SK-N-MC (cell line): ENCODE measurements at places on chromosomes 7 and 10.

DNA sequence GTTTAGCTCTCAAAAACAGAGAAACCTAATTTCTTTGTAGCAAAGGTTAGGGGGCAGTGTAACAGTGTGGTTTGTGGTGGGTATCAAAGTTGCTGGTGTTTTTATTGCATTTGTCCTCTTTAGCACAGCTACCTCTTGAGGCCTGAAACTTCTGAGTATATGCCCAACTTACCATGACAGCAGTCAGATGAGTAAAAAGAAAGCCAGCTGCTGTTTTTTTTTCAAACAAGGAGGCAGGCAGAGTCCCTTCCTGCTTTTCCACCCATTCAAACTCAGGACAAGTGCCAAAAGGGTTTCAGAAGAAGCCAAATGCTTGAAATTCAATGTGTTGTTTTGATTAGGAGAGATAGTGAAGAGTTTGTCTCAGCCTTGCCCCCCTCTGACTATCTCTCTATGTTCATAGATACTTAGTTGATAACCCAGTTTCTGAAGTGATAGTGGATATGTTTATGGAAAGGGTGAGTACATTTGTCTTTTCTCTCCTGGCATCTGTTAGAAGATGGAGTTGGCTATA is 23.1 kb downstream of the GBF1 start:
- no peak for DNase-seq

GRCh38 chr7:137574812-137575211 is 231.3 kb upstream of the PTN start:
- no peak for DNase-seq

DNA sequence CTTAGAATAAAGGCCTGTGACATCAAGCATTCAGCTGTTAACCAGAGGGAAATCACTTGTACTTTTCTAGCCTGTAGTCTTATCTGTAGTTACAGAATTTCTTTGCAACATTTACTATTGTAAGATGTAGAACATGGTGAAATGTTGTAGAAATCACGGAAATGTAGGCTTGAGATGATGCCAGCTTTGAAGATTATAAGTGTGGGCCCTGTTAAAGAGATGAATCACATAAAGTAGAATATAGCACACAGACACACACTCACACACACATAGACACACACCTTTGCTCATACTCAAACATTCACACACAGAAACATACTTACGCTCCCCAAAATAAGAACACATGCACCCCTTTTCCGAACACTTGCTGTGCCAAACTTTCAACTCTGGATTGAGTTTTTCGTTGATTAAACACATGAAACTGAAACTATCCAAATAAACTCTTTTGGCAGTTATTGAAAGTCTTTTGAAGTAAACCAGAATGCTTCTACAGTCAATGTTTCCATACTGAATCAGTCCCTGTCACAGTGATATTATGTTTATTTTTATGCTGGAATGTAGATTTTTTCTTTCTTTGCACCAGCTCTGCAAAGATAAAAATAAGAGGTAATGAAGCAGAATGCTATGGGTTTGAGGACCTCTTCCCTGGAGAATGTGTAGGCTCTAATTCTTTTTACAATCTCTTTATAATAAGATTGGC is 230.3 kb upstream of the MEOX2 start:
- no peak for DNase-seq

GRCh38 chr7:129778770-129779601 is 167.5 kb downstream of the NRF1 start:
- no peak for DNase-seq

- DNase-seq, result no peak
Observed at GRCh38 chr7:907158-907980, 31.0 kb downstream of the GET4 start.

DNA sequence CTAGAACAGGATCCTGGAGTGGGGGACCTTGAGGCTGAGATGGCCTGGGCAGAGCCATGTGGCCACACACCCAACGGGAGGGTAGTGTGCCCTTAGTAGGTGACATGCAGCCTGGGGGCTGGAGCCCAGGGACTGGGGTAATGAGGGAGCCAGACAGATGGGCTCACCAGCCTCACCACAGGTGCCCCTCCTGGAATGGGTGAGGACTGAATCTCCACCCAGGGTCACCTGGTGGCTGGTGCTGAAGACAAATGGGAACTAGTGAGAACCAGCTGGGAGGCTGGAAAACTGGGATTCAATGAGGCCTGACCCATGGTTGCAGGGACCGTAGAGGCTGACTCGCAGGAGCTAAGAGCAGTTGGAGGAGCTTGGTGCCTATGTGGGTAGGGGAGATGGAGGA is 6.1 kb downstream of the ZP3 start:
- DNase-seq, result no peak

DNA sequence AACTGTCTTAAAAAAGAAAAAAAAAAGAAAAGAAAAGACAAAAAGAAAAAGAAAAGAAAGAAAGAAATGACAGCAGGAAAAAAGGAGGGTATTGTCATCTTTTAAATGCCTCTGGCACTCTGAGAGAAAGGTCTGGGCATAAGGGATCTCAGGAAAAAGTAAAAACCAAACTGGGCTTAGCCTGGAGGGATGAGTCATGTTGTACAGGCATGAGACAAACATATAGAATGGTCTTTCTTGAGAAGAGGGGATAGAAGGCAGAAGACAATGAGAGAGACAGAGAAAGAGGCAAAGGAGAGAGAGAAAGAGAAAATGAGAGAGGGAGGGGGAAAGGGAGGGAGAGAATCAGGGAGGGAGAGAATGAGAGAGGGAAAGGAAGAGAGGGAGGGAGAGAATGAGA is 32.3 kb upstream of the KCNMA1 start:
- DNase-seq, result no peak

DNA sequence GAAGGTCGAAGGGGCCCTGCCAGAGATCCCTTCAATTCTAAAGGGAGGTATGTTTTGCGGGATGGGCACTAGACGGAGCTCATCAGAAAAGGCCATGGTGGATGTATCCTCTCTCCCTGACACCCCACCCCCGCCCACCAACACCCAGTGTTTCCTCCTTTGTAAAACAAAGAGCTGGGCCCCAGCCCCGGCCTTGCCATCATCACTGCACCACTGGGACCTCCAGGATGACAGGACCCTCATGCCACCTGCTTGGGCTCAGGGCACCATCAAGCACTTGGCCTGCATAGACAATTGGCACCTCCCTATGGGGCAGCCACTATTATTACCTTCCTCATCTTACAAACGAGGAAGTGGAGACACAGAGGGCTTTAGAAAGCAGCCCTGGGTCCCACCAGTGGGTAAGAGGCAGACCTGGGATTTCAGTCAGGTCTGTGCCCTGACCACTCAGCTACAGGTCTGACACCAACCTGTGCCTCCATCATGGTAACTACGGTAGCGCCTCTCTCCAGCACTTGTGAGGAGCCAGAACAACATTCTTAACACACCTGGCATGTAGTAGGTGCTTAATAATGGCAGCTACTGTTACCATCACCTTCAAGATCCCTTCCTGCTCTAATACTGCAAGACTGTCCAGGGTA is 2.0 kb downstream of the CALML3 start:
- no peak for DNase-seq

DNA sequence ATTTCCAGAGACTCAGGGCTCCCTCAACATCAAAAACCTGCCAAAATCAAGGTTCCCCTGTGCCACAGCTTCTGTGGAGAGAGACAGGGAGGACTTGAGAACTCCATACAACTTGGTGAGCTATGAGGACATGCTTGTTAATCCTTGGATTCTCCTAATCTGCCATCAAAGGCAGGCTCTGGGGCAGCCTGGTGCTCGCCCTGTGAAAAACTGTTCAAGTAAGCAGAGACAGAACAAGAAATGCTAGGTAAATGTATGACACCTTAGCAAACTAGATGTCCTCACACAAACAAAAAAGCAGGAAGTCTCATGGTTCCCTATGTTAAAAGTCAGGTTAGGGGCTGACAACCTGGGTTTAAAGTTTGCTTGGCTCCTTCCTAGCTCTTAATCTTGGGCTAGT is 73.6 kb downstream of the ANK3 start:
- DNase-seq, result no peak

DNA sequence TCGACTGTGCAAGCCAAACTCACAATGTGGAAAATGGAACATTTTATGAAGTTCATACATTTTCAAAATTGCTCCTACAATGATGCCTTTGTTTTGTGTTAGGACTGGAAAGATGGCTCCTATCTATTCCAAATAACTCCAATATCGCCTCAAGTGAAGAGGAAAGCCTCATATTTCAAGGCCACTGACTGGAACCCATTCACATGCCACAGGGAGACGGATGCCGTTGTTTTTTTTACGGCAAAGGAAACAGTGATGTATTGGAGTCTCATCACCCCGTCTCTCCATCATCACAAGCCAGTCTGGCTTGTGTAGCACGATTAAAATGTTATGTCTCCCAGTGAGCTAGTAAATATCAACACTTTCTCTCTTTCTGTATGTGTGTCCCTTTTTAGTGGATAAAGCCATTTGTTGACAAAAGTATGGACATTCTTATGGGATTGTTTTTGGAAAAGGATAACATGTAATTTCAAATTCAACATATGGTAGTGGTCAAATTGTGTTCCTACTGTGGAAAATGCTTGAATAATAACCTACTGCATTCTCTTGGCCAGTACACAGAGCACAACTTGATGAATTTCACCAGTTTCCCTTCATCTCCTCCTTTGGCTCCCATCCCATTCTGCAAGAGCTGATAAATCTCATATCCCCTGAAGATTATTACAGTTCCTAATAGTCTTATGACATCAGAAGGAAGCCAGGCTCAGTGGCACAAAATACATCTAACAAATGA is 109.5 kb upstream of the PITRM1 start:
- DNase-seq, result no peak

GRCh38 chr7:47943676-47944474 is 4.4 kb downstream of the PKD1L1 start:
- DNase-seq, result no peak

DNA sequence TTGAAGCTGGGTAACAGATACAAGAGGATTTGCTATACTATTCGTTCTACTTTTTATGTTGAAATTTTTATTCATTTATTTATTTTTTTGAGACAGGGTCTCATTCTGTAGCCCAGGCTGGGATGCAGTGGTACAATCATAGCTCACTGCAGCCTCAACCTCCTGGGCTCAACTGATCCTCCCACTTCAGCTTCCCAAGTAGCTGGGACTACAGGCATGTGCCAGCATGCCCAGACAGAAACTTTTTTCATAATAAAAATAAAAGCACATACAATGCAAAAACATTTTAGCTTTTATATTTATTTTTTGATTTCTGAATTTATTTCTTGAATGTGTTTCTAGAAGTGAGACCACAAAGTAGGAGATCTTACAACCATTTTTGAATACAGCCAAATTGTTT is 71.2 kb downstream of the FANK1 start:
- no peak for DNase-seq

DNA sequence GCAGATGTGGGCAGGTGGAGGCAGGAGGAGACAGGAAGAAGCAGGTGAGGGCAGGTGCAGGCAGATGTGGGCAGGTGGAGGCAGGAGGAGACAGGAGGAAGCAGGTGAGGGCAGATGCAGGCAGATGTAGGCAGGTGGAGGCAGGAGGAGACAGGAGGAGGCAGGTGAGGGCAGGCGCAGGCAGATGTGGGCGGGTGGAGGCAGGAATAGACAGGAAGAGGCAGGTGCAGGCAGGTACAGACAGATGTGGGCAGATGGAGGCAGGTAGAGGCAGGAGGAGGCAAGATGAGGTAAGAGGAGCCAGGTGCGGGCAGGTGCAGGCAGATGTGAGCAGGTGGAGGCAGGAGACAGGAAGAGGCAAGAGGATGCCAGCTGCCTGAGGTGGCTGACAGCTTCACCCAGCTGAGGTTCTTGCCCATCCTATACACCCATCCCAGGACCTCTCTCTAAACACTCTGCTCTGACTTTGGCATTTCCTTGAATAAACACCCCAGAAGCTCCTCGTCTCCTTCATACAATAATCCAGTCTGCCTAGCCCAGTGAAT is 33.0 kb downstream of the PTPRE start:
- no peak for DNase-seq

DNA sequence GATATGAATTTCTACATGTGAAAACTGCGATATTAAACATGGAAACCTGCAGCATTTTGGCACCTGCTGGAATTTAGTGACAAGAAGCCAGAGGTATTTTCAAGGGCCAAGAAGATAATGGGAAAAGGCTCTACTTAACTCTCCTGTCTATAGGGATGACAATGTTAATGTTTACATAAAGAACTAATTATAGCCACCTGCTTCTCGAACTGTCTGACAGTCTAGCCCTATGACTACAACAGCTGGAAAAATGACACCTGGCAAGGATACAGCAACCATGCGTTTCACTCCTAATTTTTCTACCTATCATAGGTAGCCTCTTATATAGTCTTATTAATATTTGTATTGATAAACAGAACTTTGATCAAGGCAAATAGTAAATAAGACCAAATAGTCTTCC is 49.6 kb downstream of the MAGI2 start:
- no peak for DNase-seq

DNA sequence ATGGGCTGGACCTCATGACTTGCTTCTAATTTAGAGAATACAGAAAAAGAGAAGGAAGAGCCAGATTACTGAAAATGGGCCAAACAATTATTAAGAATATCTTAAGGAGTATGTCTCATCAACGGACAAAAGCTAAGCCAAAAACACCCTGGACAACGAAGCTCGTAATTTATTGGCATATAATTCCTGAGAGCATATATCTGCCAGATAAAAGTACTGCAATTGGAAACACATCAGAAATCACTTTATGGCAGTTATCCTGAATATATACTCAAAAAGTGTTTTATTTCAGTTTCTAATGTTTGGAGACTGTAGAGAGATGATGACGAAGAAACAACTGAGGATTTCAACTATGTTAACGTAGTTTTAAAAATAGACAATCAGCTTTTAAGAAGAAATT is 211.8 kb downstream of the CSTF2T start:
- no peak for DNase-seq

DNA sequence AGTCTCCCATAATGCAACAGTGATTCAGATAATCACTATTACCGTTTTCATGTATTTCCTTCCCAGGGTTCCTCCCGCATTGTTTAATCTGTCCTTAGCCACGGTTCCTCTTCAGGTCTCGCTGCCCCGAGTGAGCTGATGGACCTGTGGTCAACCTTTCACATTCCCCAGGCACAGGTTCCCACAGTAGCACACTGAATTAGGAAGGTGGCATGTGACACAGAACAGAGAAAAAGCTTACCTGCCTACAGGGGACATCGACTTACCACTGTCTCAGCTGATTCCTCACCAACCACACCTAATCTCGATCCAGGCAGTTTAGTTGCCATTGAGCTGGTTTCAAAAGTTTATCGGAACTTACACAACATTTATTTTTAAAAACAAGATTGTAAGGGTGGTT is 72.2 kb downstream of the MTURN start:
- no peak for DNase-seq

DNA sequence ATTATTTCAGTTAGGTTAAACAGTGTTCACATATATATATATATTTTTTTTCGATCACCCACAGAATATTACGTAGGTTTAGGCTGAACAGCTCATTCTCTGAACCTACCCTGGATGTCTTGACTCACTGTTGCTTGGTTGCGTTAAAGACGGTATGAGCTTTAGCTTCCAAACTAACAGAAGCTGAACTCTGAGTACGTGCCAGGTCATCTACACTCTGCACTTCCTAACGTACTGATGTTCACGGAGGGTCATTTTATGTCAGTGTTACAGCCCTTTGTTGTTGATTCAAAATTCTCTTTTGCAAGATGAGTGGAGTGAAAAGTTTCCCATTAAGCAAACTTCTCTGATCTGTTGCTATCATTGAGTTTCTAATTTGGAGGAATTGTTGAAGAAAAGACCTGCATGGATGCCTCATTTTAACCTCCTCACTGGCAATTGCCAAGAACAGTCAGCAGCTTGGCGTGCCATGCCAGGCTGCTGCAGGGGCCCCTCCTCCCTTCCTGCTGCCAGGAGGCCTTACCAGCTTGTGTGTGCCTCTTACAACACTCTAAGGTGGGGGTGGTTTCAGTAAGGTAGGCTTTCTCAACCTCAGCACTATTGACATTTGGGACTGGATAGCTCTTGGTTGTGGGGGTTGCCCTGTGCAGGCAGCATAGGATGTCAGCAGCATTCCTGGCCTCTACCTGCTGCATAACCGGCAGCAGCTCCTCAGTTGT is 44.3 kb downstream of the INSYN2A start:
- DNase-seq, result no peak
